ENCODE measurements at places on chromosomes 6 and 20.
A peak's percentile ranks its signal among the peaks of the same experiment; 100 is the strongest.

GRCh38 chr6:153018355-153018754 lies 15.8 kb upstream of the MTRF1L start:
- no peak for DNase-seq

DNA sequence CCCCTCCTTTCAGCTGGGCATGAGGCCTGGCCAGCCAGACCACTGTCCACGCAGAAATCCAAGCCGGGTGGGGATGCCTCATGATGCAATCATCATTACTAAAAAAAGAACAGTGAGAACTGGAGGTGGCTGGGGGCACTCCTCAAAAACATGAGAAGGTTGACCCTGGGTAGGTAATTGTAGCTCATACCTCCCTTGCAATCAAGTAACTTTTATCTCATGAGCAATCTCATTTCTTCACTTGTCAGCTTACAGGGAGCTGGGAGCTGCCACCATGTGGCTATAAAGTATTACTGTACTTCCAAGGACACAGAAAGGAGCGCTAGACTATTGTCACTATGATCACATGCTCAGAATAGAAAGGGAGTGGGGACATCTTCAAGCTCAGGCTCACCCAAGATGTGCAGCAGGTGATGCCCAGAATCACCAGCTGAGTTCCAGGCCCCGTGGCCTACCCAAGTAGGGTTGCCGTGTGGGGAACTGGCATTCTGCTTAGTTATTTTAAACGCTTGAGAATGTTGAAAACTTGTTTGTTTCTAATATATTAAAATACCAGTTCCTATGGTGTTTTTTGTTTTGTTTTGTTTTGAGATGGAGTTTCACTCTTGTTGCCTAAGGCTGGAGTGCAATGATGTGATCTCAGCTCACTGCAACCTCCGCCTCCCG lies 3.0 kb upstream of the CDH26 start:
- DNase-seq: no peak

DNA sequence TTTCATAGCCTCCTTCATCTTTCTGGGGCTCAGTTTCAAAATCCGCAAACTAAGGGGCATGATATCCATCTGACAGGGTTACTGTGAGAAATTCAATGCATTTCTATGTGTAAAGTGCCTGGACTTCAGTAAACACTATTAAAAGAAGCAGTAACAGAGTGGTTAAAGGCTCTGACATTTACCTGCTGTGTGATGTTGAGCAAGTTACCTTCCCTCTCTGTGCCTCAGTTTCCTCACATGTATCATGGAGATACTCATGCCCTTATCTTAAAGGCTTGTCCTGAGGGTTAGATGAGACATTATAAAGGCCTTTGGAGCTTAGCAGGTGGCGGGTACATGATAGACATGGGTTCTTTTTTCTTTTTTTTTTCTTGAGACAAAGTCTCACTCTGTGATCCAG lies 46.8 kb downstream of the EYA2 start:
- no peak for DNase-seq

- peak; percentile 43 for DNase-seq
Measured at GRCh38 chr20:17836303-17836861, 132.2 kb downstream of the SNX5 start.

DNA sequence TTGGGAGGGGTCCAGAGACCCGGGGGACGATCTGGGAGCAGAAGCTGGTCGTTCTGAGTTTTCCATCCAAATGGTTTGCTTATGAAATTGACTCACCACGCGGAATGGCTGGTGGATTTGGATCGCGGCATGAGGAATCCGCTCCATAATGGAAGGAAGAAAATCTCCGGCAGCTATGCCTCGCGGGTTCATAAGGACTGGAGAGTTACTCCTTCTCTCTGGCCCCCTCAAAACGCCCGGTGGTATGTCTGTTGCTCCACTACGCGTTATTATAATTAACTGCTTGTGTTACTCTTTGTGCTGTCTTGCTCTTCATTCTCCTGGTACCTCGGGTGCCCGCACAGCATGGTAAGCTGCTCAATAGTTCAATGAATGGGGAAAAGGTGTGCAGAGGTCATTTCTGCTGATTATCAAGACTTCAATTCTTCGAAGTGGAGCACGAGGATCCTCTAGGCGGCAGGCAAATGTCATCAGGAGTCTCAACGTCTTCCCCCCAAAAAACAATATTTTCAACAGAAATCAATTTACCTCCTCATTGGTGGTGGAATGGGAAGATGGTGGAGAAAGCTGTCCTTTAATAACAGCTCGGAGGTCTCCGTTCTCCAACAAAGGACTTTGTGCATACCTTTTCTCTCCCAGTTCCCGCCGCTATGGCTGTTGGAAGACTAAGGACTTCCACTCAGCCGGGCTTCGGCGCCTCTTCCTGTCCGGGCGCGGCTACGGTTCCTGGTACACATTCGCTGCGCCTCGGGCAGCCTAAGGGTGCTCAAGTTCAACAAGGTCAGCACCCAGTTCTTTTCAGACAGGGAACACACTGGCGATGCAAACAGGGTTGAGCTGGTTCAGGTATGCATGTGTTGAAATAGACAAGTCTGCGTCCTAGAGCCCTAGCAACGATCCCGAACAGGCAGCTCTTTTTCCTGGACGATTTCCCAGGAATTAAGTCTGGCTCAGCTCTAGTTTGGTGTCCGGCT lies 9.2 kb upstream of the PRSS16 start:
- no peak for DNase-seq

DNA sequence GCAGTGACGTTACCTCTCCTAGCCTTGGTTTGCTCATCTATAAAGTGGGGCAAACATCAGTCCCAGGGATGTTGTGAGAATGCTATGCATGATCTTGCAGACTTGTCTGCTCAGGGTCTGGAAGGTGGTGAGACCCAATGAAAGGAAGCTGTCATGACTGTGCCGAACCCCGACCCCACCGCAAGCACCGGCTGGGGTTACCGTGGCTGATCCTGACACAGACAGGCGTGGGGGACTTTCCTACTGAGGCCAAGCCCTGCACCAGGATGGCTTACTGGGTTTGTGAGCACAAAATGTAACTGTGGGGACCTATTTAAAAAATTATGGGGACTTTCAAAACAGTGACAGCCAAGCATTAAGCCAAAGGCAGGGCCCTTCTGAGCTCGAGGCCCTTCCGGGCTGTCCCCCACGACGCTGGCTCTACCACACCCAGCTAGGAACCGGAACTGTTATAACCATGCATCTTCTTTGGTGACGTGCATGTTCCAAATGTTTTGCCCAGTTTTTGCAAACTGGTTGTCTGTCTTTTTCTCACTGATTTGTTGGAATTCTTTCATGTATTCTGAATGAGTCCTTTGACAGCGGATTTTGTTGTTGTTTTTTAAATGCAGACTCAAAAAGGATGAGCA lies 76.6 kb upstream of the PMEPA1 start:
- DNase-seq: no peak

GRCh38 chr6:99629293-99629692 lies 22.7 kb downstream of the PRDM13 start:
- DNase-seq: no peak

DNA sequence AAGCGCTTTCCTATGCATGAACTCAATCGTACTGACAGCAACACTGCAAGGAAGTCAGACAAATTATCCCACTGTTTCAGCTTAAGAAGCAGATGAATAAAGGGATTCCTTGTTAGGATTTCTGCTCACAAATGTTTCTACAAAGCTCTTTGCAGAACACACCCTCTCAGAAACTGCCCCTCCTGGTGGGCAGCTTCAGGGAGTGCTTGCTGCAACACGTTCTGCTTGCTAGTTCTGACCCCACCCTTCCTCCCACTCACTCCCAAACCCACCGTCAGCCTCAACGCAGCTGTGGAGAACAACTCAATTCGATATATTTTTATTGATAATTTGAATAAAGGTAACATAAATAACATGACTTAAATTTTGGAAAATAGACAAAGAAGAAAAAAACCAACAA lies 250.8 kb upstream of the PRDM1 start:
- no peak for DNase-seq

GRCh38 chr20:4195499-4195898 lies 180.1 kb upstream of the RNF24 start:
- no peak for DNase-seq

DNA sequence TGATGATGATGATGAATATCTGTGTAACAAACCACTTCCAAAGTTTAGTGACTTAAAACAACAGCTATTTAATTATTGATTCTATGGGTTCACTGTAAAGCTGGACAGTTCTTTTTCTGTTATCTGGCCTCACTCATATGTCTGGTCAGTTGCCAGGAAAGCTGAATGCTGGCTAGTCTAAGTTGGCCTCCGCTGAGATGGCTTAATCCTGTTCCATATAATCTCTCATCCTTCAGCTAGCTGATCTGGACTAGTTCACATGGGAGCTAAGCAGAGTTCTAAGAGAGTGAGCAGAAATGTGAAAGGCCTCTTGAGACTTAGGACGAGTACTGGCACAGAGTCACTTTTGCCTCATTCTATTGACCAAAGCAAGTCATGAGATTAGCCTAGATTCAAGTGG lies 334.7 kb upstream of the FLRT3 start:
- no peak for DNase-seq

Measured in non-pigmented ciliary epithelial cell (primary cell).